ENCODE measurements at places on chromosomes 3 and 15. TPM values are rescaled to one million over a fixed set of nuclear protein-coding genes. Genes with fewer than 3 reads are reported as not detected.

- DNase-seq, result peak; percentile 73
These were observed 33.7 kb downstream of the PRR20G start for GRCh38 chr3:127254033-127254644.

DNA sequence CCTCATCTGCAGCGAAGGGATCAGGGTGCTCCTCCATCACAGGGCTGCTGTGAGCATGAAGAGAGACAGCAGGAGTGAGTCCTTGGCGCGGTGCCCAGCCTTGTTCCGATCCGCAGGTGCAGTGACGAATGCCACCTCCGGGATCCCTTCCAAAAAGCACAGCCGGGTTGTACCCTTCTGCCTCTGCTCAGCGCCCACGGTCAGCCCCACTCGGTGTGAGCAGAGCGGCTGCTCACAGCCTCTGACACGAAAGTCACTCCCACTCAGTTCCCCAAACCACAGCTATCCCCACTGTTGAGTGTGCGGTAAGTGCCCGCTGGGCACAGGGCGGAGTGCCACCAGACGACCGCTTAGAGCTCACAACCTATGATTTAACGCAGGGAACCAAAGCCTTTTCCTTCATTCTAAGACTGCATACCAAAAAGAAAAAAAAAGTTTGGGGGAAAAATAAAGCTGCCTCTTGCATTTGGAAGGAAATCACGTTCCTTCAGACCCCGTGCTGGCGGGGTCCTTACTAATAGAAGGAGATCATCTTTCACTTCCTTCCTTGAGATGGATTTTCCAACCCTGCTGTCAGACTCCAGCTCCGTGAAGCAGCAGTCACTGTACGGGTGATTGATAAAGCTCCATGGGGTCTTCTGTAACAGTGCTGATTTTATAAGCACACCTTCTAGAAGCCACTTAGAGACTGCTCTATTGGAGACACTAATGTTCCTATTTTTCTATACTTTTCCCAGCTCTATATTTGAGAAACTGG is 34.7 kb upstream of the TUBGCP5 start:
- no peak for DNase-seq

GRCh38 chr3:170130532-170130931 is 51.0 kb downstream of the PHC3 start:
- DNase-seq, result no peak

DNA sequence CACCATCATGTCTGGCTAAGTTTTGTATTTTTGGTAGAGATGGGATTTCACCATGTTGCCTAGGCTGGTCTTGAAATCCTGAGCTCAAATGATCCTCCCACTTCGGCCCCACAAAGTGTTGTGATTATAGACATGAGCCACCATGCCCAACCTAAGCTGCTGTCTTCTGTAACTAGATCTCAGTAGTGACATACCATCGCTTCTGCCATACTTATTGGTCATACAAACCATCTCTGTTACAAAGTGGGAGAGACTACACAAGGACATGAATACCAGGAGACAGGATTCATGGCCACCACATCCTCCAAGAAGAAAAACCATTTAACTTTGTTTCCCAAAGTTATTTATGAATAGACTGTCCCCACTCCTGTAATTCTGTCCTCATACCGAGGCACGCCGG is 81.3 kb downstream of the SMAD6 start:
- no peak for DNase-seq

- peak; percentile 89 for DNase-seq
These were observed 4.9 kb downstream of the PRRT3 start for GRCh38 chr3:9947025-9947995.

The SERINC4 gene
- total RNA-seq, result not detected

DNA sequence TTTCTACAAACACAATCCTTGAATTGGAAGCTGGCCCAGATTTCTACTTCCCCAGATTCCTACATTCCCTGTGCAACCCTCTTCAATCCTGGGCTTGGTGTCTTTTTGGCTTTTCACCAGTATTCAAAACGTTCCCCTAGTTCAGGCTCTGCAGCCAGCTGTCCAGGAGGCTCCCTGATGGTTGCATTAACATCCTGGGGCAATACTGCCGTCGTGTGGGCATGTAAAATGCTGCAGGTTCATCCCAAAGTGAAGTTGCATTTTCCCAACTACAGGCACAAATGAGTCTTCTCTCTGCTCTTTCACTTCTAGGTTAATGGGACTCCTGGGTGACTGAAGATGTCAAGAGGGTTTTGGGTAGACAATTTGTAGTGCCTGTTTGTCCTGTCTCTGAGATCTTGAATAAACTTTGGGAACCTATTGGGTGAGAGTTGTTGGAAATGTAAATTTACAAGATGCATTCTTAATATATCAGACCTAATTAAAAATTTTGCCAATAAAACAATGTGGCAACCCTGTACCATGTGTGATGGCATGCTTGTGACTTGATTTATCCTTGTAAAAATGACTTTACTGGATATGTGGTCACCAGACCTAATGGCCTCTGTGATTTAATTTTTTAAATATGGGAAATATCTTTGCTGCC is 28.6 kb downstream of the SOX14 start:
- DNase-seq, result no peak

The ADAMTSL3 gene
- total RNA-seq, result not detected

DNA sequence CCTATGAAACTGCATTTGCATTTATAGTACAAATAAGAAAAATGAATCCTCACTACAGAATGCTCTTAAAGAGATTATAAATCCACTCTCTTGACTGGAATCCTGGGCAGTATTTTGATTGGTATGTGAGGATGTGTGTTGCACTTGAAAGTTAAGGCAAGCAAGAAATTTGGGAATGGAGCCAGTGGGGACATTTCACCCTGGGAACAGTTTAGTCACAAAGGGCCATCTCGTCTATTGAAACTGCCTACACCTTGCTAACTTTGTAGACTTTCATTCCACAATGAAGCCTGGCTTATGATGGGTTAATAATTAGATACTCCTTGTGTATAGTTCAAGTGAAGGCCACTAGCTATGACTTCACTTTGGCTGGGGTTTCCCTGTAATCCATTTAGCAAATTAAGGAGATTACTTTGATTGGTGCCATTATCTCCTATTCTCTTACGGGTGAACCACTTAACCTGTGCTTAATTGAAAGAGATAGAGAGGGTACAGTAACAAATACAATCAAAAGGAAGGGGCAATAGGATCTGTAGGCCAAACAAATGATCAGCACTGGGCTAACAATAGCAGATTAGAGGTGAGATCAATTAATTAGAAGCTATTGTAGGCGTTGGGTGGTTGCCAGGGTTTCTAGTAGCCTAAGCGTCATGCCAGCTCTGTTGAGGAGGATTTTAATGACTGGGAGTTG is 146.9 kb upstream of the RARB start:
- DNase-seq, result no peak

The NR1I2 gene
- not detected for total RNA-seq

GRCh38 chr3:161991901-161992540 is 495.4 kb downstream of the OTOL1 start:
- DNase-seq, result no peak

DNA sequence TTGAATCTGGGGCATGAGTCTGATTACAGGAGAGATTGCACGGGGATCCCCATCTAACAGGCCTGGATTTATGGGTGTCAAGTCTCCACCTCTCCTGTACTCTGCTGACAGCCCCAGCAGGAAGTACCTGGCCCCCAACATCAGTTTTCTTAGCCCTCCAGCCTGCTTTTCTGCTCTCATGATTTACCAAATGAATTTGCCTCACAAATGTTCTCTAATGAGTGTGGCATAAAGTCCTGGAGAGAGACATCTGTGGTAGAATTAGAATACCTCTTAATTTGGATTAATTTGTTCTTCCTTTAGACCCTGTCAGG is 60.1 kb downstream of the FNDC3B start:
- DNase-seq, result no peak

The CCR3 gene
- total RNA-seq, result not detected

The FOXL2NB gene
- 0.21 TPM for total RNA-seq

The PSTPIP1 gene
- not detected for total RNA-seq

- DNase-seq, result no peak
These were observed 88.4 kb upstream of the RAP2B start for GRCh38 chr3:153073636-153074035.

DNA sequence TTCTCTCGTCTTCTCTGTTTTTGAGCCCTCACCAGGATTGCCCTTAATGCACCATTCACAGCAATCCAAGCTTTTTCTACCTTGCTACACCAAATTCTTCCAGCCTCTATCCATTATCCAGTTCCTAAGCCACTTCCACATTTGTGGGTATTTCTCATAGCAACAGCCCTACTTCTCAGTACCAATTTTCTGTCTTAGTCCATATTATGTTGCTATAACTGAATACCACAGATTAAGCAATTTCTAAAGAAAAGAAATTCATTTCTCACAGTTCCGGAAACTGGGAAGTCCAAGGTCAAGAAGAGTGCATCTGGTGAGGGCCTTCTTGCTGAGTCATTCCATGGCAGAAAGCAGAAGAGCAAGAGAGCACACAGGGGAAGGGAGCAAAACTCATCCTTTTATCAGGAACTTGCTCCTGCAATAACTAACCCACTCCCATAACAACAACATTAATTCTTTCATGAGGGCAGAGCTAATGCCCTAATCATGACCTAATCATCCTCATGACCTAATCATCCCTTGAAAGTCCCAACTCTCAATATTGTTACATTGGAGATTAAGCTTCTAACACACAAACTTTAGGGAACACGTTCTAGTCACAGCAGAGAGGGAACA is 9.7 kb upstream of the EIF1B start:
- no peak for DNase-seq

The KATNBL1 gene
- total RNA-seq, result 39.1 TPM

GRCh38 chr3:167521006-167521355 is 47.1 kb upstream of the SERPINI2 start:
- DNase-seq, result no peak

The ARHGAP11A gene
- 17.6 TPM for total RNA-seq

DNA sequence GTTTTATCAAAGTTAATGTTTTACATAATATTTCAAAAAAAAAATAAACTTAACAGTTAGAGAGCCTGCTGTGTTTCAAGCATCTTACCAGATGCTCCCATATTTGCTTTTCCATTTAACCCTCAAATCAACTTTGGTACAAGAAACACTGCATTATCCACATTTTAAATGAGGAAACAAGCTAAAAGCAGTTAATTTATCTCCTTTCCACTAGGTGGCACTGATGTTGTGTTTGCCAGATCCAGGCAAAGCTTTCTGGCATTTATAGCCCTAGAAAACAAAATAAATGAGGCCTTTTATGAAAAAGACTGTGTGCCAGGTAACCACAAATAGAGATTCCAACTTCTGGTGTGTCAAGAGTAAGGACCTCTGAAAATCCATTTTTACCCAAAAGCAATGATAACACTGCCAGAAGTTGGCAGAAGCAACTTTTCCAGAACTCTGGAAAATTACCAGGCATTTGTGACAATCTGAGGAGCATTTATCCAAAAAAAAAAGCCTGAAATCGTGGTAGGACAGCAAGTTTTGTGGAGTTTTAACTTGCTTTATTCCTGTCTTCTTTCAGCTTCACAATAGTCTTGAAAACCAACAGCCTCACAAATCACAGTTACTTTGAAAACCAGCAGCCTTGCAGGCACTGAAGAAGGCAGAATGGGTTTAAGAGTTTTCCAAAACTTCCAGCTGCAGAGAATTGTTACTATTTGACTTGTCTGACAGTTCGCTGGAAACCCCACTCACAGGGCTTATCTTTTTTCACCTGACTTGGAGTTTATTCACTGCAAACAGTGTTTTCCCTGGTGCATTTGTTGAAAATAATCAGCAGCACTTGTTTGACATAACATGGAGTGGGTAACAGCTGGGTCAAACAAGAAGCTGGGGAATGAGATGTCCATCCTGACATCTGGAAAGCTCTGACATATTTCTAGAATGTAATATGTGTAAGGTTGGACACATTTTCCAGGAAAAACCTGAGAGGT is 9.2 kb downstream of the FAM162A start:
- no peak for DNase-seq

DNA sequence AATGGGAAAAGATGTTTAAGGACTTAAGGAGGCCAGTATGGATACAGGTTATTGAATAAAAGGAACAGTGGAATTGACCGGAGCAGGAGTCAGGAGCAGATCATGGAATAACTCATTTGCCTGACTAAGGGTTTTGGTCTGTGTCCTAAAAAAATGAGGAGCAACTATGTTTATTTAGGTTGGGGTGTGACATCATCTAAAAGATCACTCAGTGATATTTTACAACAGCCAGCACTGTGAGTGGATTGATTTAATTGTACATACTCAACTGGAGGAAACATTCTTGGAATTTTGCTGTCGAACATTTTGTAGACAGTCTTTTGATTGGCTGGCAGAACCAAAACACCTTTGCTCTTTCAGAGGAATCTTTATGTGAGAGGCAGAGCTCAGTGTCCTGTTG is 348.6 kb upstream of the CDIN1 start:
- DNase-seq, result no peak

DNA sequence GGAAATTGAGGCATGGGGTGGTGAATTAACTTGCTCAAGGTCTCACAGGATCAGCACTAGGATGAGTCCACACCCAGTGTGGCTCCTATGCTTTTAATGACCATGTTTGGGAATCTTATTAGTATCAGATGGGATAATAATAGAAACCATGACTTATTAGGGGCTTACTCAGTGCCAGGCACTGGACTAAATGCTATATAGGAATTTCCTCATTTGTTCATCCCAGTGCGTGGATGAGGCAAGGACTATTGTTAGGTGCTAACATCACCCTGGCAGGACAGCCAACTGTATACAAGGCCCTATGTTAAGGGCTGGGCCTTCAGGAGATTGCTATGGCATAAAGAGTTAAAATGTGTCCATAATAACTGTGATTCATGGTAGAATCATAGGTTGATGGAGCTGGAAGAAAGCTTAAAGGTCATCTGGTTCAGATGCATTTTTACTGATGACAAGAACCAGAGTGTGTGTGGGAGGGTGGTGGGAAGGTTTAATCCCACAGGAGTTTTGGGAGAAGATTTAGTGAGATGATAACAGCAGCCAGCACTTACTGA is 4.7 kb upstream of the FEM1B start:
- no peak for DNase-seq

DNA sequence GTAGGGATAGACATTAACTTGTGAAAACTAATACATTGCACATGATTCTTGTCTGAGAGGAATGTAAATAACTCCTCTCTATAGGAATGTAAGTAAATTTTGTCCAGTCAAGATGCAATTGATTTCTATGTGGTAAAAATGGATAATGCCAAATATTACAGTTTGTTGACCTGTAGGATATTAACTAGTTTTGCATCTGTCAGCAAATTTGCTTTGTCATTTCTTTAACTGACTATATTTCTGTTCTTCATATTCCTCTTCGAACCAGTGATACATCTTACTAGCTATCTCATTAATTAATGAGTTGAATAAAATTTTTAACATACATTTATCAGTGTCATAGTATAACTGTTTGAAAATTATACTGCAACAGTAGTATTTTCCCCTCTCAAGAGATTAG is 80.4 kb downstream of the EDEM1 start:
- no peak for DNase-seq

The ASB14 gene
- total RNA-seq, result not detected
